AG20443 (cell line): ENCODE measurements at places on chromosomes 1 and 21.

- DNase-seq: no peak
These were observed 77.1 kb upstream of the TTC34 start for GRCh38 chr1:2878591-2878990.

DNA sequence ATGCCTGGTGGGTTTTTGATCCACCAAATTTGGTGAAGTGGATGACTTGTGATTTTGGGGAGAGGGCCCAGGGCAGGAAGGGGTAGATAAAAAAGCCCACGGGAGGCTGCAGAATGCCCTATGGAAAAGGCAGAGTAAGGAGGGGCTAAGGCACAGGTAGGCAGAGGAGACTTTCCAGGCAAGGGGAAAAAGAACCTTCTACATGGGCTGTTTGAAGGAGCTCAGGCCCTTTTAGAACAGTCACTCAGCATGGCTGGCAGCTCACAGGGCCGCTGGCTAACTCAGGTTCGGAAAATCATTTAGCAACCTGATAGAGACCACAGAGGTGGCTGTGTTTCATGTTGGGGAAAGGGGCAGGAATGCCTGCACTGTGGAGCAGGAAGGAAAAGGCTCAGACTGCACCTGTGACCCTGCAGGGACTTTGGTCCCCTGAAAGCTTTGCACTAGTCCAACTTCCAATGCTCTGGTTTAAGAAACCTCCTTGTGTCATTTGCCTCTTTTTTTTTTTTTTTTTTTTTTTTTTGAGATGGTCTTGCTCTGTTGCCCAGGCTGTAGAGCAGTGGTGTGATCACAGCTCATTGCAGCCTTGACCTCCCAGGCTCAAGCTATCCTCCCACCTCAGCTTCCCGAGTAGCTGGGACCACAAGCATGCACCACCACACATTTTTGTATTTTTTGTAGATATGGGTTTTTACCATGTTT, 58.5 kb upstream of the ENAH start:
- DNase-seq: no peak

GRCh38 chr1:40898431-40898901, 36.3 kb upstream of the CITED4 start:
- no peak for DNase-seq

DNA sequence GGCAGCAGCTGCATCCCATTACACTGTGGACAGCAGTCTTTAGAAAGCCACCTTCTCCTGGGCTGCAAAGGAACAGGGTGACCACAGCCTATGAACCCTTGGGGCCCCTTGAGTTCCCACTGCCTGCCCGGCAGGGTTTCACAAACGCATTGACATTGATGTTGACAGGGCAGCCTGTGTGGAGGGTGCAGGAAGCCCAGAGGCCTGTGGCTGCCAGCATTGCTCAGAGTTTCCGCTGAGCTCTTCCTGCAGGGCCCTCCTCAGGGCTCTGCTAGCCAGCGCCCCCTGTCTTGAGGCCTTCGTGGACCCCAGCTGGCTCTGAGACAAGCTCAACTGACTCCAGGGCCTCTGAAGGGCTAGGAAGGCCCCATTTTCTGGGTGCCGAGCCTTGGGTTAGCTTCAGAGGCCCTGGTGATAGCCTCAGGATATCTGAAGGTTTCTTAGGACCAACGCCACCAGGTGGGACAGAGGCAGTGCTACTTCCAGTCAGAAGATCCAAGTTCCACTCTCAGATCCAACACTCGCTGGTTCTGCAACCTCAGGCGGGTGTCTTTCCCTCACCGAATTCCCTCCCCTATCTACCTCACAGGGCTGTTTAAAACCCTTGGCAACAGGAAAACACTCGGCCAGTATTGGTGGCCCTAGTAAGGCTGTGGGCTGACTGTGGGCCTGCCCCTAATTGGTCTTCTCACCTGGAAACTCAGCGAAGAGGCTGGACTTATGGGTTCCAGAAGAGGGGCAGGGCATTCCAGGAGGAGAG, 27.2 kb upstream of the EPS8L3 start:
- DNase-seq: peak; percentile 50
